ENCODE measurements at places on chromosomes 7 and 10.

GRCh38 chr10:133154996-133155778 is 4.8 kb upstream of the KNDC1 start:
- no peak for DNase-seq

- no peak for DNase-seq
Observed at GRCh38 chr10:45811075-45811474, 36.2 kb downstream of the AGAP4 start.

DNA sequence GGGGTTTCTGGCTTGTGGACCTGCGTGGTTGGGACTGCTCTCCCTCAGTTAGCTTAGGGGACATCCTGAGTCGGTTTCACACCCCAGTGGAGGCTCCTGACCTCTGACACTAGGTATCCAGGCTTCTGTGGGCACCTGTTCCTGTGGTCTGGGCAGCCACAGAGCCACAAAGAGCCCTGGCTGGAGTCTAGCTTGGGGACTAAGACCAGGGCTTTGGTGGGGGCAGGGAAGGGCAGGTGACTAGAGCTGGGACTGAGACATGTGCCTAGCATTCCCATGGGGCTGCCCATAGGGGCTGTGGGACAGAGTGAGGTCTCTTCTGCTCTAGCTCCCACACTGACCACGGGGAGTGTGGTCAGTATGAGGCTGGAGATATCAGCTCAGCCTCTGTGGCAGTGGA is 4.0 kb upstream of the TMEM270 start:
- DNase-seq, result no peak

DNA sequence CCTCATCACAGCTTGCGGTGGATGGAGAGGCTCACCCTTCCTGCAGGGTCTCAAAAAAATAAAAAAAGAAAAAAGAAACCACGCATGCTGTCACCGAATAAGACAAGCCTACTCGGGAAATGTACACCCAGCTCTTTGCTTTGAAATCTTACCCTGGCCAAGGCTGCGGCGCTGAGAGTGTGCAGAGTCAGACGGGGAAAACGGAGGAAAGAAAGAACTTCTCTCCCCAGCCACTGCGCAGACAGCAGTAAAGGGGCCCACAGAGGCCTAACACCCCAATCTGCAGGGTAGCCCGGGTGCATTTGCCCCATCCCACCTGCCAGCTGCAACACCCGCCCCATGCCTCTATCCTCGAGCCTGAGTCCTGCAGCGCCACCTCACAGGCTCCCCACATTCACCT is 14.8 kb downstream of the SLIT1 start:
- DNase-seq, result no peak

GRCh38 chr7:1317646-1318045 is 85.0 kb downstream of the UNCX start:
- no peak for DNase-seq

DNA sequence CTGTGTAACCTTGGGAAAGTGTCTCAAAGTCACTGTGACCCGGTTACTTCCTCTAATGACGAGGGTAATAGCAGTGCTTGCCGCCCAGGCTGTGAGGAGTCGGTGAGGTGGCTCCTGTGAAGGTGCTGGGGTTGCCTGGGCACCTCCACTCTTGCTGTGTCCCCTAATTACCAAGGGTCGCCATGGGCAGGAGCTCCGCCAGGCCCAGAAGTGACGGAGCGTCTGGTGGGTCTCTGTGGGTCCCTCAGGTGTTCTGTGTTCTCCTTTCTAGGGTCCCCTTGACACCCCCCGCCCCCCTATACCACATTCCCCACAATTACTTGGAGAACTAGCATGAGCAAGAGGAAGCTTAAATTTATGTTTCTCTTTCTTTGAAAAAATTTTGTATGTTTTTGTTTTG is 161.5 kb downstream of the WDR37 start:
- no peak for DNase-seq

- DNase-seq, result no peak
Observed at GRCh38 chr7:70189776-70190175, 591.5 kb downstream of the AUTS2 start.

- no peak for DNase-seq
Observed at GRCh38 chr7:28704706-28705105, 253.4 kb downstream of the TRIL start.

- no peak for DNase-seq
Observed at GRCh38 chr10:122164815-122165483, 106.1 kb upstream of the BTBD16 start.

- no peak for DNase-seq
Observed at GRCh38 chr10:92142949-92143348, 147.9 kb downstream of the CPEB3 start.

DNA sequence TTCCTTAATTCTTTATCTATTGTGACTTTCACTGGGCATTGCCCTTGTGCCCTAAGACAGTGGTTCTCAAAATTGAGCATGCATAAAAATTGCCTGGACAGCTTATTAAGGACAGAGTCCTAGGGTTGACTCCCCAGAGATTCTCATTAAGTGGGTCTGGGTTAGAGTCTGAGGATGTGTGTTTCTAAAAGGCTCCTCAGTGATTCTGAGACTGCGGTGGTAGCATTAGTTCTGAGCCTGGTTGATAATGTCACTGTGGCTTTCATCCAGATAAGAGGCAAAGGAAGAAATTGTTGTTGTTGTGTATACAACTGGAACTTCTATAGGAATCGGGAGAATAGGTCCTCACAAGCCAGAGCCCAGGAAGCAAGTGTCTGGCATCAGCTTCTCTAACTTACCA is 1.3 kb downstream of the IFIT2 start:
- DNase-seq, result no peak

- no peak for DNase-seq
Observed at GRCh38 chr10:66218981-66219587, 706.8 kb upstream of the LRRTM3 start.
